Panc1 (cell line): ENCODE measurements at places on chromosomes 7 and 10.

GRCh38 chr10:84944187-84944586 lies 615.8 kb downstream of the CCSER2 start:
- DNase-seq: no peak

DNA sequence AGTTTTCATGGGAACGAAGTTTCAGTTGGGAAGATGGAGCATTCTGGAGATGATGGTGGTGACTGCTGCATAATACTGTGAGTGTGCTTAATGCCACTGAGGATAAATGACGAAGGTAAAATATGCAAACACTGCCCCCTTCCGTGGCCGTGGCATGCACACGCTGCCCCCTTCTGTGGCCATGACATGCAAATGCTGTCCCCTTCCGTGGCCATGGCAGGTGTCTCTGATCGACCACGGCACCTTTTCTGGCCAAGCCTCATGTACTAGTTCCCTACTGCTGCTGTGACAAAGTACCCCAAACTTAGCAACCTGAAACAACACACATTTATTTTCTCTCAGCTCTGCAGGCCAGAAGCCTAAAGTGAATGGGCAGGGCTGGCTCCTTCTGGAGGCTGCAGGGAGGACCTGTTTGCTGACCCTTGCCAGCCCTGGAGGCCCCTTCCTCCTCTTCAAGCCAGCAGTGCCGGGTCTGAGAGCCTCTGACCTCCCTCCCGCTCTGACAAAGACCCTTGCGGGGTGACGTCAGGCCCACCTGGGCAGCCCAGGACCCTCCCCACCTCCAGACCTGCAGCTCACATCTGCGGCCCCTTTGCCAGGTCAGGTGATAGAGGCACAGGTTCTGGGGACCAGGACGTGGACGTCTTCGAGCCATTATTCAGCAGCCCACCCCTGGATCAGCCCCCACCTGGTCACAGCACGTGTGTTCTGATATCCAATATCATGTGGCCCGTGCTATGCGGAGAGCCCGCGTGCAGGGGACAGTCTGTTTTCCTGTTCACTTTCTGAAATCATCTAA lies 82.0 kb downstream of the MICALL2 start:
- DNase-seq: peak; percentile 17

- no peak for DNase-seq
Observed at GRCh38 chr10:20627087-20627486, 270.0 kb downstream of the NEBL start.

- no peak for DNase-seq
Observed at GRCh38 chr10:32232378-32232777, 114.6 kb downstream of the EPC1 start.

- DNase-seq: no peak
Observed at GRCh38 chr7:143258831-143259230, 4.4 kb upstream of the GSTK1 start.

- DNase-seq: no peak
Observed at GRCh38 chr7:131547589-131547988, 8.8 kb downstream of the PODXL start.

DNA sequence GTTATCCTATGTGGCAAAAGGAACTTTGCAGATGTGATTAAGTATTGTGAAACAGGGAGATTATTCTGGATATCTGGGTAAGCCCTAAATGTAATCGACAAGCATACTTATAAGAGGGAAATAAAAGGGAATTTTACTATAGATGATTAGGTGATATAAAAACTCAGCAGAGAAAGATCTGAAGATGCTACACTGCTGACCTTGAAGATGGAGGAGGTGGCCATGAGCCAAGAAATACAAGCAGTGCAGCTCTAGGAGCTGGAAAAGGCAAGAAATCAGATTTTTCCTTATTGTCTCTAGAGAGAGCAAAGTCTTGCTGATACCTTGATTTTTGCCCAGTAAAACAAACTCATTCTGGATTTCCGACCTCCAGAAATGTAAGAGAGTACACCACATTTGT lies 67.7 kb downstream of the BRAF start:
- no peak for DNase-seq

GRCh38 chr10:3895045-3895631 lies 110.1 kb upstream of the KLF6 start:
- DNase-seq: no peak

DNA sequence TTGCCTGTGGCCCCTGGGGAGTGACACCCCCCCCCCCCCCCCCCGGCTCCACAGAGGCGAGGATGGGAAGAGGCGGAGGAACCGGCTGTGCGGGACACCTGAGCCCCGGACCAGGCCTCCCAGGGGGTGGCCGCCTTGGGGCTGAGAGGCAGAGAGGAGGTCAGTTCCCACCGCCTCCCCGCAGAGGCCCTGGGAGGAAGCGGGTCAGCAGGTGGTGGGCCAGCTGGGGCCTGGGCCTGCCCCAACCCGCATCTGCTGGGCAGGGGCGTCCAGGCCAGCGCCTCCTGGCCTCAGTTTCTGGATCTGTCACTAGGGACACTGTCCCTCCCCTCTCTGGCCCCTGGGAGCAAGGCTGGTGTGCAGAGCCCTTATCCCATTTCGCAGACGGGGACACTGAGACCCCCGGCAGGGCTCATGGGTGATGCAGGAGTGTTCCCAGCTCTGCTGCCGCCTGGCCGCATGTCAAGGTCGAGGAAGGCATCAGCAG lies 14.6 kb upstream of the LFNG start:
- DNase-seq: no peak

DNA sequence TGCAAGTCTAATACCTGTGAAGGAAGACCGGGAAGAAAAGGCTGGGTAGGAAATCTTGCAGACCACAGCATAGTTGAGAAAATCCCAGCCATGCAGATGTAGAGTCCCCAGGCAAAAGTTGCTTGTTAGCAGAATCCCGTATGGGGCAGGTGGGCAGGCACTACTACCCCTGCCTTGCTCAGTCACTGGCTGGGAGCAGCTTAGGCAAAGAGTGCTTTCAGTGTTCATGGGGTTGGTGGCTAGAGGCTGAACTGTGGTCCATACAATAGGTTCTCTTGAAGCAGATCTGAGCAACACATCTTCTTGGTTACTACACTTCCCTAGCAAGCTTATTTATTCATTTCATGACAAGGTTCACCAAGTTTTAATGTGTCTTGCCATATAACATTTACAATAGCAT lies 92.6 kb downstream of the AHCYL2 start:
- DNase-seq: no peak

GRCh38 chr10:59148701-59149100 lies 27.7 kb upstream of the PHYHIPL start:
- no peak for DNase-seq

GRCh38 chr10:7423521-7423920 lies 12.7 kb upstream of the SFMBT2 start:
- no peak for DNase-seq

DNA sequence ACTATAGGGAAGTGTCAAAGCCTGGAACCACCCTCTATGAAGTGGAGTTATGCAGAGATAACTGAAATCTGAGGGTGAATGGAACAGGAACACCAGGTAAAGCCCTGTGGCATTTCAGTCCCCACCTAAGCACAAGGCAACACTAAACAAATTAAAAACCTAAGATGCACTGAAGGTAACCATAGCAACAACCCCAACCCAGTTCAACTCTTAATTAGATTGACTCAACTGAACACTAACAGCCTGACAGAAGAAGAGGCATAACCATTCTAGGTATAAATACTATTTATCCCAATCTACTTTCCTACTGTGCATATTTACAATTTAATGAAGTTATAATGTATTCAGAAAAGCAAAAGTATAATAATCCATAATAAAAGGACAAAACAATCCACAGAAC lies 9.2 kb upstream of the GIMAP5 start:
- DNase-seq: no peak

- DNase-seq: no peak
Observed at GRCh38 chr7:149431486-149432120, 29.3 kb downstream of the ZNF777 start.

GRCh38 chr7:93011351-93012294 lies 106.2 kb downstream of the SAMD9 start:
- no peak for DNase-seq

DNA sequence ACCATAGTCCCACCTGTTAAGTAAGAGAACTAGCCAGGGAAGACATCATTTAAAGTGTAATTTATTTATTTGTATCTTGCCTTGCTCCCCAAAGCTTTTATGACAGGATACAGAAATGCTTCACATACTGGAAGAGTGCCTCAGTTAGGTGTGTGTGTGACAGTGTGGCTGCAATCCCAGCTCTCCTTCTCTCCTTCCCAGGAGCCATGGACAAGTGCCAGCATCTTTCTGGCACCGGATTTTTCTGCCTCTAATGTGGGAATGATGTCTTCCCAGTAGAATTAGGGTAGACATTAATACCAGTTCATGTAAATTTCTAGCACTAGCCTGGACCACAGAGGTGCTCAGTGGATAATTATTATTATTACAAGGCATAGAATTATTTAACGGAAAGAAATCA lies 30.3 kb upstream of the ATXN7L1 start:
- DNase-seq: no peak

DNA sequence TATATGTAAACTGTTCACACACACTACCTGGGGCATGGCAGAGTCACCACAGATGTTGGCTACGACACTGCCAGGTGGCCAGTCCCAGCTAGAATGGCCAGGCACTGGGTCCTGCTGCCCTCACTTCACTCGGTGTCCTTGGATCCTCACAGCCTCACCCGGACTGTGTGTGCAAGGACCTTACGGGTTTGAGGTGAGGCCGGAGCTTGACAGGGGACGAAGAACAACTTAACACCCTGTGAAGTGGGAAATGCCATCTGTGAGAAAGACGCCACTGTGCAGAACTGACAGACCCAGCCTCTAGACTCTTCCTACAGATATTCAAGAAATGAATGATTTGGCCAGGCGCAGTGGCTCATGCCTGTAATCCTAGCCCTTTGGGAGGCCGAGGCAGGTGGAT lies 46.7 kb downstream of the KLRG2 start:
- DNase-seq: no peak

DNA sequence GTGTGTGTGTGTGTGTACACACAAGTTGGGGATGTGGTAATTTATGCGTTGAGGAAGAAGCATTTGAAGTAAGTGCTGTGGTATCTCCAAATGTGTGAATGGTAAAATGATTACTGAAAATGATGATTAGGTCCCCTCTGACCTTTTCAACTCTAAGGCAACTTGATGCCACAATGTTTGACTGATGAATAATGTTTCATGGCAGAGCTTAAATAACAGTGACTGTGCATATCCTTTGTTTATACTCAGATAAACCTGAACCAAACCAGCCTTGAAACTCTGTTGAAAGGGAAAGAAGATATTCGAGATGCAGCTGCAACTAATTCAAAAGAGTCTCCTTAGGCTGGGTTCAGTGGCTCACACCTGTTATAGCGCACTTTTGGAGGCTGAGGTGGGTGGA lies 64.8 kb upstream of the YAE1 start:
- no peak for DNase-seq

DNA sequence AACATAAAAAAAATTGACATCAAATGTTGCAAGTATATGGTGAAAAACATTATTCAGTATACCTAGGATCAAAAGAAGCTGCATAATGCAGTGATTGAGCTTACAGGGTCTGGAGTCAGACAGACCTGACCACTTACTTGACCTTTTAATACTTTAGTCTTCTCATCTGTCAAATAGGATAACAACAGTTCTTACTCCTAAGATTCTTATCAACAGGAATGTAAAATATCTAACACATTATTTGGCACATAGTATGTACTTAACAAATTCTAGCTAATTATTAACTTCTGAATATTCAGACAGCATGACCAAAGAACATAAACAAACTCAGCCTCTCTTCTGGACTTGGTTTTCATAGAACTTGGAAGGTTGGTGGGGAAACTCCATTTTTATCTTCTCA lies 45.6 kb upstream of the PIP4K2A start:
- no peak for DNase-seq

DNA sequence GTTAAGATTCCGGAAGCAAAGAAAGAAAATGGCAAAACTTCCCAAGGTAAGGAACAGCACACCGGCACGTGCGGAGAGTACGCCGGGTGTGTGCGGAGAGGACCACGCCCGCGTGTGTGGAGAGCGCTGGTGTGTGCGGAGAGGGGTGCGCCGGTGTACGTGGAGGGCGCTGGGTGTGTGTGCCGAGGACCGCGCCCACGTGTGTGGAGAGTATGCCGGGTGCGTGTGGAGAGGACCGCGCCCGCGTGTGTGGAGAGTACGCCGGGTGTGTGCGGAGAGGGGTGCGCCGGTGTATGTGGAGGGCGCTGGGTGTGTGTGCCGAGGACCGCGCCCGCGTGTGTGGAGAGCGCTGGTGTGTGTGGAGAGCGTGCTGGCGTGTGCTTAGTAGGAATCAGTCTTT lies 48.6 kb upstream of the DPYSL4 start:
- DNase-seq: no peak

GRCh38 chr7:84677117-84677732 lies 482.6 kb upstream of the SEMA3A start:
- no peak for DNase-seq

DNA sequence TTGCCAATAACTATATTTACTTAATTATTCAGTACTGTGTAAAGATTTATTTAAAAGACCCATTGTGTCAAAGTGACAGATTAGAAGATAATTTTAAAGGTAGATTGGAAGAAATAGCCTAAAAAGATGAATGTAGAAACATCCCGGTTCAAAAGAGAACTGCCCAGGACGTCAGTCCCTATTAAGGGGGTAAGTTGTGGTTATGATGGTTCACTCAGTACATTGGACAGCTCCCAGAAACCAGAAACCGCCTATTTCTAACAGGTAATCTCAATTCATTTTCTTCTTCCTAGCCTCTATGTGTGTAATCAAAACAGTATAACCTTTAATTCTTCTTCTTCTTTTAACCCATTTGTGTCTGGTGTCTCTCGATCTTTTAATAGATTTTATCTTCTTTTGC lies 1.5 kb upstream of the FERD3L start:
- no peak for DNase-seq

GRCh38 chr7:47394751-47395252 lies 187.1 kb downstream of the TNS3 start:
- DNase-seq: no peak

DNA sequence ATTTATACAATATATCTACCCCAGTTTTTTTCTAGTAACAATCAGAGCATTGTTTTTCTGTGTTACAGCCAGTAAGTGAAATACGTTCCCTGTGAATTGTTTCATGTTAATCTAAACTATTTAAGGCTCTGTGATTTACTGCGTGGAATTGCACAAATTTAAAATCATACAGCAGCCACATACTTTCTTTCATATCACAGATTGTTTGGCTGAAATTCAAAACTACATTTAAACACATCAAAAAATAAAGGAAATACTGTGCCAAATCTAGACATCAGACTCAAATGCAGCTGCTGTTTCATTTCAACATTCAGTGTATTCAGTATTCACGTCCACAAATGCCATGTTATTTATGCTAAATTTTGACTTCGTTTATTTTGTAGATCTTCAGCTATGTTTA lies 242.6 kb upstream of the HGF start:
- no peak for DNase-seq
